SK-N-SH (cell line): ENCODE measurements at places on chromosomes 6 and 20. TPM values are rescaled to one million over a fixed set of nuclear protein-coding genes. Genes with fewer than 3 reads are reported as not detected.

FLRT3 gene
- polyA plus RNA-seq = 1.8 and 2.2 TPM in 2 replicates

- H3K4me3 ChIP-seq = no peak overlapping the region
- no peaks in the 10 kb centered on the region for H3K27me3 ChIP-seq
- no peaks in the 10 kb centered on the region for H3K36me3 ChIP-seq
- DNase-seq = no peak
Measured at GRCh38 chr6:17709476-17709875, 2.8 kb upstream of the NUP153 start.

TRMT11 gene
- polyA plus RNA-seq = 15.0 and 22.8 TPM in 2 replicates

GRCh38 chr6:34065466-34066217, 80.2 kb downstream of the GRM4 start:
- DNase-seq = peak; percentile 54
- H3K27ac ChIP-seq = no peak overlapping the region
- H3K27me3 ChIP-seq = peaks cover 8% of the 10 kb centered on the region
- H3K4me3 ChIP-seq = no peak overlapping the region

- no peak for DNase-seq
- H3K4me1 ChIP-seq = peaks cover 14% of the 10 kb centered on the region; the same call in 1 of the 2 replicates
- no peak overlapping the region for H3K4me3 ChIP-seq
- H3K27me3 ChIP-seq = no peaks in the 10 kb centered on the region
- no peak overlapping the region for H3K27ac ChIP-seq
- no peaks in the 10 kb centered on the region for H3K36me3 ChIP-seq
Measured at GRCh38 chr6:2807342-2808090, 34.1 kb downstream of the SERPINB1 start.
